BJ (cell line): ENCODE measurements at places on chromosomes 5 and 9.

GRCh38 chr9:114486205-114486963, 18.9 kb downstream of the WHRN start:
- no peak for DNase-seq

- DNase-seq: no peak
Observed at GRCh38 chr5:93599001-93599379, 16.0 kb downstream of the NR2F1 start.

- no peak for DNase-seq
Observed at GRCh38 chr5:1057485-1058082, 49.0 kb downstream of the NKD2 start.

- no peak for DNase-seq
Observed at GRCh38 chr9:34579104-34579807, 10.3 kb downstream of the CNTFR start.

GRCh38 chr9:132012704-132013357, 66.8 kb downstream of the MED27 start:
- no peak for DNase-seq

DNA sequence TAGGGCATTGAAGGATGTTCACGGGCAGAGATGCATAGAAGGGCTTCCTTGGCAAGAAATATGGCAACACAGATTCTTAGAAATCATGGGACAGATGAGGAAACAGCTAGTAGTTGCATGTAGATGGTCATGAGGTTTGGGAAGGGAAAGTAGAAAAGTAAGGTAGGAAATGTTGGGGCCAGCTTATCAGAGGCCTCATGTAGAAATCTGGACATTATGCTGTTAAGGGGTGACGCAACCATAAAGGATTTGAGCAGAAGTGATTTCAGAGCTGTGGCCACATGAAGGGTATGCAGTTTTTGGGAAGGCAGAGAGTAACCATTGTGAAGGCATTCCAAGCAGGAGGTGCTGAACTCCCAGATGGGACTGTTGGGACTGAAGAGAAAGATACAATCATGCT, 224.0 kb downstream of the ARHGAP26 start:
- no peak for DNase-seq
